ENCODE measurements at places on chromosomes 1 and 21.

GRCh38 chr21:45209685-45210284 lies 77.9 kb downstream of the POFUT2 start:
- no peak for DNase-seq

- DNase-seq: no peak
Measured at GRCh38 chr21:37224861-37225839, 42.0 kb downstream of the VPS26C start.

GRCh38 chr1:160115545-160116282 lies at the start of gene ATP1A2:
TSS of gene ATP1A2 (plus strand) at chr1:160115759. CDS start at chr1:160115862, 103 bp downstream.
- no peak for DNase-seq

GRCh38 chr1:26733982-26734381 lies 38.2 kb downstream of the ARID1A start:
- no peak for DNase-seq

DNA sequence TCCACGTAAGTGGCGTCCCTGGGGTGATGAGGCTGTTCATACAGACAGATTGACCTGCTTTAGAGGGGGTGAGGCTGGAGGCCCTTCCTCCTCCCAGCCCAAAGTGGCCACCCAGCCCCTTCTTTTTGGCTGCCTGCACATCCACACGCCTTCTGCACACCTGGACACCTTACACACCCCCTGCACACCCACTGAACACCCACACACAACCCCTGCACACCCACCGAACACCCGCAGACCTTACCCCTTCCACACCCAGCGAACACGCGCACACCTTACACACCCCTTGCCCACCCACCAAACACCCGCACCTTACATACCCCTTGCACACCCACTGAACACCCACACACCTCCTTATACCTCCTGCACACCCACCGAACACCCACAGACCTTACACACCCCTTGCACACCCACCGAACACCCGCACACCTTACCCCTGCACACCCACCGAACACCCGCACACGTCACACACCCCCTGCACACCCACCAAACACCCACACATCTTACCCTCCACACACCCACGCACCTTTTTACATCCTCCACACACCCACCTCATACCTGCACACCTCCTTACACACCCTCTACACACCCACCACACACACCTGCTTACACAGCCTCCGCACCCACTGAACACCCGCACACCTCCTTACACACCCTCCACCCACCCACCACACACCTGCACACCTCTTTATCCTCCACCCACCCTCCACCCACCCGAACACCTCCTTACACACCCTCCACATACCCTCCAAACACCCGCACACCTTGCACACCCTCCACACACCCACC lies 37.7 kb downstream of the COQ8A start:
- no peak for DNase-seq

- no peak for DNase-seq
Measured at GRCh38 chr1:236809148-236809547, 14.1 kb downstream of the MTR start.

DNA sequence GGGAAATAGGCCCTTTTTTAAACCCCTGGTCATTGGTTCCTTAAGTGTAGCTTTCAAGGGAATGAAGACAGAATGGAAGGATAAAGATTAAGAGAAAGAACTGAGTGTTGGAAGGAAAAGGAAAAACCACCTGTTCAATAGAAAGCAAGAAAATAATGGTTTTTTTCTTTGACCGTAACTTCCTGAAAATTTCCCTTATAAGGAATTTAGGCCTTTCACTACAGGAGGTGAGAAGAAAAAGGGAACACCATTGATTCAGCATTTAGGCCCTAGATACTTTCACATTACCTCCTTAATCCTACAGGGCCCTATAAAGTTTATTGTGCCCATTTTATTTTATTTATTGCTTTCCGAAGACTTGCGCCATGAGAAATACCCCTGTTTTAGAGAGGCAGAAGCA lies 18.9 kb downstream of the KPNA6 start:
- no peak for DNase-seq

DNA sequence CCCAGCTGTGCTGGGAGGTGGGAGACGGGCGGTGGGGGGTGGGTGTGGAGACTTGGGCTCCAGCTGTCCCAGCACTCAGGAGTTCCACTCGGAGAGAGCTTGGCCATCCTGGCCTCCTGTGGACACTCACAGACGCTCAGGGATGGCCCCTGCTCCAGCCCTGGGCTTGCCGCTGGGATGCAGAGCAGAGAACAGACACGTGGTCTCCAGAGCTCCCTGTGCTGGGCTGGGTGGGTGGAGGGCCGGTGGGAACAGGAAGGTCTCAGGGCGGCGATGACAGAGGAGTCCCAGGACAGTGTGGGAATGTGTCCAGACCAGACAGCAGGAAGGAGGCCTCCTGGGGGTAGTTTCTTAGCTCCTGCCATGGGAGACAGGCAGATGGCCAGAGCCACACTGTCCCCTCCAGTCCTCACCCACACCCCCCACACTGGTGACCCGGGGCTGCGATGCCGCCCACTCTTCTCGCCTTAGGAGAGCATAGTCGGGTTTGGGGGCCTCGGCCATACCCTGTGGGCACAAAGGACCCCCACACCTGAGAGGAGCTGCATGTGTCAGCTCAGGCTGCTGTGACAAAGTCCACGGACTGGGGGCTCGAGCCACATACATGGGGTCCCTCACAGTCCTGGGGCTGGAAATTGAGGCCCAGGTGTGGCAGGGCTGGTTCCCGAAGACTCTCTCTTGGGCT lies 2.0 kb downstream of the KRTAP10-9 start:
- DNase-seq: no peak

- DNase-seq: no peak
Measured at GRCh38 chr1:169488157-169488556, 2.4 kb upstream of the SLC19A2 start.

GRCh38 chr1:169287280-169287679 lies 80.3 kb downstream of the NME7 start:
- no peak for DNase-seq

GRCh38 chr21:31557421-31558188 lies 101.9 kb upstream of the SOD1 start:
- no peak for DNase-seq

DNA sequence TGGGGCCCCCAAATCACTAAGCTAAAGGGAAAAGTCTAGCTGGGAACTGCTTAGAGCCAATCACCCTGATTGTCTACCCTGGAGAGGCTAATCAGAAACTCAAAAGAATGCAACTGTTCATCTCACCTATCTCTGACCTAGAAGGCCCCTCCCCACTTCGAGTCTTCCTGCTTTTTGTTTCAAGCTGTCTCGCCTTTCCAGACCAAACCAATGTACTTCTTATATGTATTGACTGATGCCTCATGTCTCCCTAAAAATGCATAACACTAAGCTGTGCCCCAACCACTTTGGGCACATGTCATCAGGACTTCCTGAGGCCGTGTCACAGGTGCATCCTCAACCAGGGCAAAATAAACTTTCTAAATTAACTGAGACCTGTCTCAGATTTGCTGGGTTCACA lies 209.5 kb downstream of the APP start:
- DNase-seq: no peak

GRCh38 chr1:209403921-209404320 lies 179.6 kb upstream of the CAMK1G start:
- no peak for DNase-seq

DNA sequence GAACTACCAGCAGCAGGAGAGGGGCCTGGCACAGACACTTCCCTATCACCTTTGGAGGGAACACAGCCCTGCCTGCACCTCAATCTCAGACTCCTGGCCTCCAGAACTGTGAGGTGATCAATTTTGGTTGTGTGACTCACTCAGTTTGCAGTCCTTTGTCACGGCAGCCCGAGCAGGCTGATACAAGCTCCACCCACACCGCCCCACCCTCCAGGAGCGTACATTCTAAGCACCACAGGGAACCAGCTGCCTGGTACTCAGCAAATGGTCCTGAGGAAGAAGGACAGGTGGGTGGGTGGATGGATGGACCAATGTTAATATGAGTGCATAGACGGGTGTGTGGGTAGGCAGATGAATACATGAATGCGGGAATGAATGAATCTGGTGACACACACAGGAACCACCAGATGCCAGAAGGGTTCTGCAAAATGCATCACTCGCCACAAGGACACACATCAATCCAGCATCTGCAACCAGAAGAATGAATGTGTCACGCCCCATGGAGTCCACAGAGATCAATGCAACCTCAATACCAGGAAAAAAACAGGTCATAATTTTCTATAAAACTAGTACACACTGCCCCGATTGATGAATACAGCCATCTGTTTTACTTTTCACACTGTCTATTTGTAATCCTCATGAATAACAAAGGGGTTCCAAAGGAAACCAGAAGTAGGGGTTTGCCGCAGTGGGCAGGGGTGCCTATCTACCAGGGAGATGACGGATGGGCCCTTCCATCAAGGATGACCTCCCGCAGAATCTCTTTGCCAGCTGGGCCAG lies 284.5 kb downstream of the NPHP4 start:
- no peak for DNase-seq

- DNase-seq: no peak
Measured at GRCh38 chr1:97384294-97384968, 536.4 kb downstream of the DPYD start.

GRCh38 chr1:246308533-246309075 lies 198.5 kb downstream of the SMYD3 start:
- no peak for DNase-seq

DNA sequence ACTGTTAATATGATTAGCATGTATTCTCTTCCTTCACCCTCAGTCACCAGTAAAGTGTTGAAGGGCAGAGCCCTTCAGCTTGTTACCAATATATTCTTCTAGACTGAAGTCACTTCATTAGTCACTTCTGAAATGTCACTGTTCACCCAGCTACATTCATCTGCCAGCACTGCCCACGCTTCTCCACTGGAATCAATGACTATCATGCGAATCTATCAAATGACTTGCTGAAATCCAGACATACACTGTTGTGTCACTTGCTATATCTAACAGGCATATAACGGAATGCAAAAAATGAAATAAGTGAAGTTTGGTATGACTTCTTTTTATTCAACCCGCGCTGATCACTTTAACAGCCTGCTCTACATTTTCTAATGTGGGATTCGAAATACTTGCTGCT lies 16.1 kb downstream of the FH start:
- no peak for DNase-seq

GRCh38 chr1:82899017-82899416 lies 1098.3 kb downstream of the ADGRL2 start:
- DNase-seq: no peak

GRCh38 chr1:115536279-115536816 lies 105.4 kb upstream of the VANGL1 start:
- no peak for DNase-seq

- no peak for DNase-seq
Measured at GRCh38 chr1:219177363-219177762, 3.7 kb downstream of the LYPLAL1 start.

- no peak for DNase-seq
Measured at GRCh38 chr1:26060832-26061574, 6.4 kb downstream of the TRIM63 start.

- DNase-seq: peak; percentile 2
Measured at GRCh38 chr1:85612704-85613361, 32.3 kb downstream of the CCN1 start.

DNA sequence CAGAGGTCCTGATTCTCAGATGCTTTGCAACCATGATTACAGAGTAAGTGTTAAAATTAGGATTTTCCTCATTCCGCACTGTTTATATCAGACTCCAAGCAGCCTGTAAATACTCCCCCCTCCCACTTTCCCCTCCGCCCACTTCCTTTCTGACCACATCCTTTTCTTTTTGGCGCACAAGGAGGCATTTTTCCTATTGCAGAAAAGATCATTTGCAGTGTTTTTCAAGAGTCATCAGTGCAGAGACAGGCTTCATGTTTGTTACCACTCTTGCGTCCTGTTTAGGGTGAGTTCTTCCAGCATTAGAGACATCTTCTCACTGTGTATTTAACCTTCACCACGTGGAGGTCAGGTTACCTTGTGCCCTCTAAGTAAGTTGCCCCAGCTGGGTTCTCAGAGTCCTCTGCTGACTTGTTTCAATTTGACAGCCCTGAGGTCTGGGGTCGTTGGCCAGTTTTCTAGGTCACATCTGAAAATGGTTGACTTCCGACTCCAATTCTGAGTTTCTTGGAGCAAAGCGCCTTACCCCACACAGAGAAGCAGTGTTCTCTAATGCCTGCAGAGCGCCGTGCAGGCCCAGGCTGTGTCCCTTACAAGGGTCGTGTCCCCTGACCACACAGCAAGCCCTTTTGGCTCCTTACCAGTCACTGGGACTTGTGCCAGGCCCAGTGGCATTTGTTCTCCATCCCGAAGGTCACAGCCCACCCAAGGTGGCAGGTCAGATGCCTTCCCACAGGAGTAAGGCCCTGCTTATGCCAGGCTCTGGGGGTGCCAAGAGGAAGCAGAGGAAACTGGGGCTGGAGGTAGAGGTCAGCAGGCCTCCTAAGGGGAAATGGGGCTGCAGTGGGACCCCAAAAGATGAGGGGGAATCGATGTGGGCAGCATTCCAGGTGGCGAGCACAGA lies 85.6 kb downstream of the FAM78B start:
- no peak for DNase-seq

DNA sequence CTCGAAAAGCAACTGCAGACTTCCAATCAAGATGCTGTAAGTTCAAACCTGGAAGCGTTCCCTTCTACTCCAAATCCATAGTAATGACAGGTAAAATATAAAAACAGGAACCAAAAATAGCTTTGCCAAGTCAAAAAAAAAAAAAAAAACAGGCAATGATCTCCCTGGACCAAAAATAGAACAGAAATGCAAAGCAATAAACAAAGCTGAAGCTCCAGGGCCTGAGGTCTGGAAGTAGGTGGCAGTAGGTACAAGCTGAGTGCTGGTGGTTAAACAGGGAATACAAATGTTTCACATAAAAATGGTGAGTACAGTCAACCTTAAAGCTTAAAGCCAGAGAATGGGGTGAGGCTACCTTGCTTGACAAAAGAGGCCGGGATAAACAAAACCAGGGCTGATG lies 610.8 kb downstream of the SMYD3 start:
- DNase-seq: no peak

GRCh38 chr1:106746448-106747085 lies 309.9 kb upstream of the PRMT6 start:
- DNase-seq: no peak

DNA sequence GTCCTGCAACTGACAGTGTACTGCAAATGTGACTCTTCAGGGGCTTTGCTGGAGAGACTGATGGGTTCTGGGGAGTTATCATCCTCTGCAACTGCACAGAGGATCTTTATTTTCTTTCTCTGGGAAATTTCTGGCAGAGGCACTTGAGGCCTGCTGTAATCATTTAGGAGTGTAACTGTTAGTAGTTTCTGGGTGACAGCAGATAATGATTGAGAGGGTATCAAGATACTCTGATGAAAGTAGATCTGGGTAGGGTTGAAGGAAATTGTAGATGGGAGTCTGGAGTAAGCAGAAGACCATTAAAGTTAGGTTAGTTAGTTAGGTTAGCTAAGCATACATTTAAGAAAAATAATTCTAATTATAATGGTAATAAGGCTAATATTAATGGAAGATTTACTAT lies 11.0 kb upstream of the DDR2 start:
- DNase-seq: no peak

DNA sequence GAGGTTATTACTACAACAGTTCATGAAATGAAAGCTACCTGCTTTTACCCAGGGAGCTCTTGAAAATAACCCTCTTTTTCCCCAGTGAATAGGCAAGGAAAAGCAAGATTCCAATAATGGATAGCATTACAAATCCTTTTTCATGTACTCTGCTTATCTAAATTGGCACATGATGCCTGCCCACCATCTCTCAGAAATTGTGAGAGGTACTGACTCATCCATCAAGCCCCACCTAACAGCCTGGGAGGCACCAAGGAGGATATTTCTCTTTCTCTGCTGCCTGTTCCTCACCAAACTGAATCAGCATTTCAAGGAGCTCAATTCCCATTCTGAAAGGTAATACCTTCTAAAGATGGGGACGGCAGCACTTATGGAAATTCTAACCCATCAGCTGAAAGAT lies 34.4 kb downstream of the PALMD start:
- DNase-seq: no peak

Measured in AML-193 (cell line).